ENCODE measurements at places on chromosomes 7 and 10. TPM values are rescaled to one million over a fixed set of nuclear protein-coding genes. Genes with fewer than 3 reads are reported as not detected.

The MMP21 gene
- not detected for total RNA-seq

The SPDYE11 gene
- total RNA-seq: not detected

The CFTR gene
- not detected for total RNA-seq

The CBX3 gene
- 52.1 TPM for total RNA-seq

The CLRN3 gene
- total RNA-seq: not detected

The LIPF gene
- total RNA-seq: not detected

The TSPAN33 gene
- 2.7 TPM for total RNA-seq

The DLX6 gene
- total RNA-seq: not detected

The FAM241B gene
- 0.98 TPM for total RNA-seq

The STK31 gene
- total RNA-seq: 2.2 TPM

The ITIH2 gene
- not detected for total RNA-seq

The IKZF1 gene
- 44.9 TPM for total RNA-seq

The ZCCHC24 gene
- 57.0 TPM for total RNA-seq

The GPC2 gene
- total RNA-seq: 7.4 TPM

The OR2A12 gene
- total RNA-seq: not detected

Data from vagina (tissue), 2 donors.